IMR-90 (cell line): ENCODE measurements at places on chromosomes 11 and 22. TPM values are rescaled to one million over a fixed set of nuclear protein-coding genes. Genes with fewer than 3 reads are reported as not detected.

RFPL3 gene
- not detected in 2 replicates for total RNA-seq

OR6T1 gene
- not detected in 2 replicates for total RNA-seq

CDKN1C gene
- 1.6 and 2.2 TPM in 2 replicates for total RNA-seq

HTR3B gene
- total RNA-seq = not detected in 2 replicates

DNA sequence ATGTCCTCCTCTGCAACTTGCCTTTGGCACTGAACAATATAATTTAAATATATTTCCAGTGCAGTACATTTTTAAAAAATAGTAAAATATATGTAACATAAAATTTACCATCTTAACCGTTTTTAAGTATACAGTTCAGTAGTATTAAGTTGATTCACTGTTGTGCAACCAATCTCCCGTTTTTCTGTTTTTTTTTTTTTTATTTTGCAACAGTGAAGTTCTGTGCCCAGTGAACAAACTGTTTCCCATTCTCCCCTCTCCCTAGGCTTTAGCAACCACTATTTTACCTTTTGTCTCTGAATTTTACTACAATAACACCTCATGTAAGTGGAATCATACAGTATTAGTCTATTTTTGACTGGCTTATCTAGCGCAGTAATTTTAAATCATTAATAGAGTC is 13.8 kb downstream of the PRRG4 start:
- DNase-seq = no peak

- no peak for DNase-seq
Observed at GRCh38 chr11:2909133-2909902, 19.9 kb downstream of the PHLDA2 start.

DNA sequence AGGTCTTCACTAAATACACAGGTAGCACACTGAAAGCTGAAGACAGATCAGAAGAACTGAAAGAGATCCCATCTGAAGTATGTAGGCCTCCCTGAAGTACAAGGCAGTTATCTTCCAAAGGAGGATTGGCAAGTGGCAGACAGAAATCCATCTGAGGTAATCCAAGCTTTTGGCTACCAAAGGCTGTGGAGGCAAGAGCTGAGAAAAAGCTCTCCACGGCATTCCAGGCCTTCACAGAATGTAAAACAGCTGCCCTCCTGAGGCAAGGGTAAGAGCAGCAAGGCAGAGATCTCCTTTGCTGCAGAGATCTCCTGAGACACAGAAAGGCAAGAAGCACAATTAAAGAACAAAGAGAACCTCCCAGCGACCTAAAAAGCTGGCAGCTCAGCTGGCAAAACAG is 19.1 kb downstream of the PIK3C2A start:
- no peak for DNase-seq

- DNase-seq = no peak
Observed at GRCh38 chr11:97229936-97230335, 840.1 kb downstream of the JRKL start.

- DNase-seq = no peak
Observed at GRCh38 chr11:111393585-111393984, 14.5 kb upstream of the POU2AF1 start.

GRCh38 chr22:24376586-24376985 is 50.8 kb upstream of the ADORA2A start:
- no peak for DNase-seq

- DNase-seq = no peak
Observed at GRCh38 chr11:72235351-72236057, 8.5 kb downstream of the PHOX2A start.

GRCh38 chr11:61418136-61418535 is 11.6 kb downstream of the CPSF7 start:
- peak; percentile 20 for DNase-seq

GRCh38 chr11:66676931-66677598 is 622 bp downstream of the RBM4B start:
- DNase-seq = peak; percentile 13

DNA sequence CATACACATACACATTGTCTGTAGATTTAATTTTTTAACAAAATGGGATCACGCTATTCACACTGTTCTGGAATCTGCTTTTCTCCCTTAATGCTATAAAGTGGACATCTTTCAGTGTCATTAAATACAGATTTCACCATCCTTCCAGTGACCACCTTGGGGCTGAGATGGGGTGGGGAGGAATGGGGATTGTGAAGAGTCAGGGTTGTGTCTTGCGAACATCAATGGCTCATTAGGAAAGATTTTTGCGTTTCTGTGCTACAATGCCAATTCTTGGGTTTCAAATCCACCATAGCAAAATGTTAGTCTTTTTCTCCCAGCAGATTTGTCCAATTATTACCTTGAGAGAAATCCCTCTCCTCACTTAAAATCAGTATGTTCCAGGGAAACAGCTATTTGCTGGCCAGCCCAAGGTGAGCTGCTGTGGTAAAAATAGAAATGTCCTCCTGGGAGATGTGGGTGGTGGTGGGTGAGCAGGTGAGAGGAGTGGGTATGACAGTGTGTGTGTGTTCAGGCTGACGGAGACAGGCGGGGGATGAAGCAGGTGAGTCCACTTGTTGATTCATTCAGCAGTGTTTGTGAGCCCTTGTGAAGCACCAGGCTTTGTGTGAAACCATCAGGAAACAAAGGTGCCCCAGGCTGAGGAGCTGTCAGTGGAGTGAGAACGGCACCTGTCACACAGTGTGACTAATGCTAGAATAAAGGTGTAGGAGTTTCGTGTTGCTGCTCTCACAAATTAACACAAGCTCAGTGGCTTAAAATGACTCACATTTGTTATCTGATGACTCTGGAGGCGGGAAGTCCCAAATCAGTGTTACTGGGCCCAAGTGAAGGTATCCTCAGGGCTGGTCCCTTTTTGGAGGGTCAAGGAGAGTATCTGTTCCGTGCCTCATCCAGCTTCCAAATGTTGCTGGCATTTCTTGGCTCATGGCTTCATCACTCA is 1.7 kb upstream of the CBX6 start:
- DNase-seq = no peak
